Fibroblast of skin of left quadriceps (primary cell): ENCODE measurements at places on chromosomes 1 and 21.

- no peak for DNase-seq
Observed at GRCh38 chr1:19029191-19030085, 73.0 kb upstream of the IFFO2 start.

DNA sequence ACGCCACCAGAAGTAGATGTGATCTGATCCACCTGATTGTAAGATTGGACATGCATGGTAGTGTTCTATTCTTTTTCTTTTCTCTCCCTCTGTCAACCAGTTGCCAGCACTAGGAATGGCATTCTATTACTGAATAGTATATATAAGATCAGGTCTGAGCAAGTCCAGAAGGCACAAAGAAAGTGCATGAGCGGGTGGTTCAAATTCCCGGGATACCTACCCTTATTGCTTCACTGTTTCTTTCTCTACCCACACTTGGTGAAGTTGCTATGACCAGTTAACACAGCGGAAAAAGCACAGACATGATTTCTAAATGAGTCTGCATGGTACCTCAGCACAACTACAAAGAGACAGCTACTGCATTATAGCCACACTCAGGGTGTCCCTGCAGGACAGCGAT is 64.0 kb downstream of the SLC9A1 start:
- no peak for DNase-seq

DNA sequence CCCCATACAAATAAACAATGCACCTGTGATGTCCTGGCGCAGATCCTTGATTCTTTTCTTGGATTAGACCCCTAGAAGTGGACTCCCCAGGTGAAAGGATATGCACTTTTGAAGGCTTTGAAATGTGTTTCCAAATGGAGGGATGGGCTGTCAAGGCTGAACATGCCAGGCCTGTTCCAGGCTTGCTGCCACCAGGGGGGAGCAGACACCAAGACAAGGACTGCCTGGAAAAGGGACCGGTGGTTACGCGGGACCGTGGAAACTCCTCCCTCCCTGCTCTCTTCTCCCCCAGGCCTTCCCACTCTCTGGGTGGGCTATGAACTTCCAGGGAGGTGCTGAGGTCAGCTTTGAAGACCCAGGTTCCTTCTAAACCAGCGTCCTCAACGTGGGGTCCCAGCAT is 12.7 kb downstream of the C1QB start:
- DNase-seq, result no peak

DNA sequence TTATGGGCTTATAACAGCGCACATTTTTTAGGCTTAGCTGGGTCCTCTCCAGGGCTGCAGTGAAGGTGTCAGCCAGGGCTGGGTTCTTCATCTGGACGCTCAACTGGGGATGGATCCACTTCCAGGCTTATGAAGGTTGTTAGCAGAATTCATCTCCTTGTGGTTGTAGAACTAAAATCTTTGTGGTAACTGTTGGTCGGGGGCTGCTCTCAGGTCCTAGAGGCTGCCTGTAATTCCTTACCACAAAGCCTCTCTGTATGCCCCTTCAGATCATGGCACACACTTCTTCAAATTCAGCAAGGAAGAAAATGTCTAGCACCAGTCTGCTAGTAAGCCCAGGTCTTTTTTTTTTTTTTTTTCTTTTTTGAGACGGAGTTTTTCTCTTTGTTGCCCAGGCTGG is 40.9 kb upstream of the EPS8L3 start:
- no peak for DNase-seq

DNA sequence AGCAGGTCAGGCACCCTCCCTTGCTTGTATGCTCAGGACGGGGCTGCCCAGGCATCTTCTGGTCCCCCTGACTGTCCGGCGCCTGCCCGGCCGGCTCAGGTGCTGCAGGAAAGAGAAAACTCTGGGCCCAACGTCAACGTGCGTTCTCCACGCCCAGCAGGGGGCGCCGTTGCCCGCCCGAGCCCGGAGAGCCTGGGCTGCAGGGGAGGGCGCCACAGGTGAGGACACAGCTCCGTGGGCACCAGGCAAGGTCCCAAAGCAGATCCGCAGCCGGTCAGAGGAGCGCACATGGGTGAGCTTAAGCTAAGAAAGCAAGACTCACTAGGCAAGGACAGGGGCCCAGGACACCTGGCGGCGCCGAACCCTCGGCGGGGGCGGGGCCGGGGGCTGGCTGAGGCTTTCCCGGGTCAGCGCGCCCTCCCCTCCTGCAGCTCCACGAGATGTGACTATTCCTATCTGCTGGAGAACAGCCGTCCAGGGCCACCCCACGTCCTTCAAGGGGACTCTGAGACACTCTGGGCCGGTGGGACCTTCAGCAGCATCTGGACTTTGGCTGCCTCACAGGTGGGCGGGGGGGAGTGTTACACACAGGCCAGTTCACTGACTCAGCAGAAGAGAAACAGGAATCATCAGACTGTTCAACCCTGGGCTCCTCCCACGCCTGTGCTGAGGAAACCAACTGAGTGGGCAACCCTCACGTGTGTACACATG is 29.3 kb downstream of the KRTAP10-1 start:
- no peak for DNase-seq

GRCh38 chr1:212981025-212981495 is 30.7 kb downstream of the VASH2 start:
- DNase-seq, result no peak

DNA sequence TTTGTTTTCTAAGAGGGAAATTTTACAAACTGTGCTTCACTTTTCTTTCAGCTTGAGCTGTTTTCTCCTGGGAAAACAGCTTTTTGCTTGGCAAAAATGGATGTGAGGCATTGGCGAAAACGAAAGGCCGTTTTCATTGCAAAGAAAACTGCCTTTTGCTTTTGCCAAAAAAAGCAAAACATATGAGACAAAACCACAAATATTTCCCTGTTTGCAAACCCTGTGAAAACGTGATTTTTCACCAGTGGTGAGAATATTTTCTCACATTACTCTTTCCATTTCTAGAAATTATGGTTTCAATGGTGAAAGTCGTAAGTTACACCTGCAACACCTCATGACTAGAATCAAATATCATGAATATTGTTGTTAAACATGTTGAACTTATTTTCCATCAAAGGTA is 74.0 kb upstream of the ZBTB18 start:
- DNase-seq, result no peak

GRCh38 chr1:24955161-24955560 is 25.1 kb upstream of the RUNX3 start:
- DNase-seq, result no peak

DNA sequence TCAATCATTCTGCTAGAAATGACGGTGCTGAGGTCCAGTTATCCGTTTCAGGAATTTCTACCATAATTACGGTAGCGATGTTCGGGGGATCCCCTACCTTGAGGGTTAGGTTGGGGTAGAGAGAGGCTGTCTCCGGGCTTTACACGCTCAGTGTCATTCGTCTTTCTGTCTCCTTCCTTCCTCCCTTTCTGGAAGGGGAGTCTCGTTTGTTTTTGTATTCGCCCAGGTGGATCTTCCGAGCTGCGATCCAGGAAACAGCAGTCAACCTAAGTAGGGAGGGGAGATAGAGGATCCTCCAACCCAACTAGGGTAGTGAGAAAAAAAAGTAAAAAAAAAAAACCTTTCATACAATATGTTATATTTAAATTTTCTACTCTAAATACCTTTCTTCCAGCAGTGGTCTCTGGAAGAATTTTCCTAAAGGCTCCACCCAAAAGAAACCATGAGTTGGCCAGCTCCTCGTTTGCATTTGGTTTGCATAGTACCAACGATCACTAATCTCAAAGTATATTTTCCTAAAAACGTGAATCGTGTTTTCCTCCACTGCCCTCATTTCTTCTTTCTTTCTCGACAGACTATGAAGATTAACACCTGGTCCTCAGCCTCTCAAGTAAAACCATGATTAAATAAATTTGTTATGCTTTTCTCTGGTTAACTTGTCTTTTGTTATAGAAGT is 611 bp upstream of the PIK3C2B start:
- no peak for DNase-seq

- DNase-seq, result no peak
Observed at GRCh38 chr1:173506437-173506836, 29.3 kb downstream of the PRDX6 start.

GRCh38 chr1:229191066-229191674 is 79.7 kb upstream of the RAB4A start:
- no peak for DNase-seq

GRCh38 chr1:221418346-221418745 is 323.5 kb downstream of the DUSP10 start:
- no peak for DNase-seq
